C1 segment of cervical spinal cord (tissue), 14 donors: ENCODE measurements at places on chromosomes 11 and 22.

GRCh38 chr11:11565636-11566035, 56.2 kb downstream of the GALNT18 start:
- DNase-seq = no peak

DNA sequence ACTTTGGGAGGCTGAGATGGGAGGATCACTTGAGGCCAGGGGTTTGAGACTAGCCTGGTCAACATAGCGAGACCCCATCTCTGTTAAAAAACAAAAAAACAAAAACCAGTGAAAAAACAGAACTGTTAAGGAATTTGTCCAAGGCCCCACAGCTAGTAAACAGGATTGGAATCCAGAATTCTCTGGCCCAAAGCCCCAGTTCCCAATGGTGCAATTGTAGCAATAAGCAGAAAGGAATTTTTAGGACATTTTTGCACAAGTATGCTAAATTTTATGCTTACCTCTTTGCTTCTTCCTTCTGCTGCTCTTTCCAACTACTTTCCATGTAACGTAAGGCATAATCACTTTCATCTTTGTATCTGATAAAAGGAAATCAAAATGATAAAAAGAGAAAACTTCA, 11.6 kb downstream of the MISFA start:
- DNase-seq = no peak

GRCh38 chr11:120271672-120272071, 31.7 kb downstream of the POU2F3 start:
- no peak for DNase-seq

GRCh38 chr11:3230636-3231549, 1.3 kb downstream of the MRGPRE start:
- no peak for DNase-seq

GRCh38 chr11:45213717-45214116, 67.3 kb downstream of the PRDM11 start:
- DNase-seq = no peak

DNA sequence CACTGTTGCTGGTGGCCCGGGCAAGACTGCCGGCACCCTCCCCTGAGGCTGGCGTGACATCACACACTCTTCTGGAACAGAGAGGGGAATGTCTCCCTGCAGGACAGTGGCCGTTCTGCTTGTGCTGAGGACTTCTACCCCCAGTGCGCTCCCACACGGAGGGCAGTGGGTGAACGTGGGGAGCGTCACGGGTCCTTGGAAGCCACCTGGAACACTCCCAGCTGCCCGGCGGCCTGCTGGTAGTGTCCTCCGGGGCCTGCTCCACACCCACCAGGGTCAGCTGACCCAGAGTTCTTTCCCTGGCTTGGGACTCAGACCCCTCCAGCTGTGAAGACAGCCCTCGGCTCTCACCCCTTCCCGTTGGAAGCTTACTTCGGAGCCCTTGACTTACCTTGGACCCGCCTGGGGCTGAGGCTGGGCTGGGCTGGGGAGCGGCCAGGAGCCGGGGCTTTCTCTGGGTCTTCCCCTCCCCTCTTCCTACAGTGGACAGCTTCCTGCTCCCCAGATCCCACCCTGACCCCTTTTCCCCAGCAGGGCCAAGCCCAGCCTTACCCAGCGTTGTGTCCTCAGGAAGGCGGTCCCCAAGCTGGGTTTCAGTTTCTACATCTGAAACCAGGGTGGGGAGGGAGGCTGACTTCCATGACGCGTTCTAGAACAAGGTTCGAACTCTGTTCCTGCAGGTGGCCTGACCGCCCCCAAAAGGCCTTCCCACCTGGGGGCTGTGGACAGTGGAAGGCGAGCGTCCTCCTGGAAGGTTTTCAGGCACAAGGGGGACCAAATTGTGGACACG, 14.8 kb upstream of the GAL start:
- no peak for DNase-seq

DNA sequence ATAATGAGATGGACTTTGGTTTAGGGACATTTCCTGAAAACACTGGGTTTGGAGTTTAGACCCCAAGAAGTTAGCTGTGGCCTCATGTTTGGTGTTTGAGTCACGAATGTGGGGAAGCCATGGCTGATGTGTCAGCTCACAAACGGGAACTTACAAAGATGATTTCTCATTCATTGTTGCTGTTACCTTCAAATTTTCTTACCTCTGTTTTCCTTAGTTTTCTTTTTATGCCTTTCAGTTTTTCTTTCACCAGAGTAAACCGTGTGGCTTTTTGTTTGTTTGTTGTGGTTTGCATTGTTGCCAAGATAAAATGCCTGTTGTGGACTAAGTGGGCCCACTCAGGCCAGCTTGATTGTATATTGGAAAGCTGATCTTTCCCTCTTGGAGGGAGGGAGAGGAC, 89.1 kb downstream of the SWAP70 start:
- DNase-seq = no peak

DNA sequence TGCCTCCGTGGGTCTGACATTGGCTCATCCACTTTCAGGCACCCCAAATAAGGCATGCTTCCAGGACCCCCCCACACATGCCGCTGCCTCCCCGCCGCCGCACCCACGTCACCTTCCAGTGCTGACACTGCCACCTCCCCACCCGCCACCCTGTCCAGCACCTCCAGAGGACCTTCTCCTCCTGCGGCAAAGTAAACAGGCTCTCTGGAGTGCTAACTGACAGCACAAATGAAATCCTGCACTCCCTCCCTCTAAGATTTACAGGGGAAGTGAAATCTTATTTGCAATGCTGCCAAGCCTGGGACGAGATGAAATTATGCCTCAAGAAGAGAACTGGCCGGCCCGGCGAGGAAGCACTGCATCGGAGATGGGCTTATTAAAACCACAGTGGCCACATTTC, 35.3 kb downstream of the MACROD1 start:
- no peak for DNase-seq

DNA sequence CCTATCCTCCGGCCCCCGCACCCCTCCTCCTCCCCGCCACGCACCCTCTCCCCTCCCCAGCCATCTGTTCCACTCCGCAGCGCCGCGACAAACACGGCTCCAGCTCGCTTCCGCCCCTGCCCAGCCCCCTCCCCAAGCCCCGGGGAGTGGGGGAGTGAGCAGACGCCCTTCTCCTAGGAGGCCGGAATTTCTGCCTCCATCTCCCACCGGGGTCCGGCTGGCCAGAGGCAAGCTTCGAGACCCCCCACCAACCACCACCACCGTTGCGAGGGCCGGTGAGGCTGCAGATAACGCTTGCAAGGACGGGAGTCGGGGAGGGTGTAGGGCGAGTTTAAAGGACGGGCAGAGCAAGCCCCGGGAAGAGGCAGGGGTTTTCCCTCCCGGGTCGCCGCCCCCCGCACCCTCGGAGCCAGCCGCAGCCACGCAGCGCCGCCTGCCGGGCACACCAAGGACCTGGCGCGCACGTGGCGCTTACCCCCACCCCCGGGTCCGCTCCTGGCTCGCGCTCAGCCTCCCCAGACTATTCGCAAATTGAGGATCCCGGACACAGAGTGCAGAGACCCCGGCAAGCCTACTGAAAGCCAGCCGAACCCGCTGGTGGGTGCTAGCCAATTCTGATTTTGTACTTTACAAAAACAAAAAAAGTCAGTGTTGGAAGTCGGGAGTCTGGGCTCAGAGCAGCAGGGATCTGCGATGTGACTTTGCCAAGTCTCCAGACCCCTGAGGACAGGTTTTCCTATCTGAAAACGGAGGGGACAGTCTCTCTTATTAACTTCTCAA, 22.6 kb downstream of the RTN4RL2 start:
- DNase-seq = peak; percentile 16

DNA sequence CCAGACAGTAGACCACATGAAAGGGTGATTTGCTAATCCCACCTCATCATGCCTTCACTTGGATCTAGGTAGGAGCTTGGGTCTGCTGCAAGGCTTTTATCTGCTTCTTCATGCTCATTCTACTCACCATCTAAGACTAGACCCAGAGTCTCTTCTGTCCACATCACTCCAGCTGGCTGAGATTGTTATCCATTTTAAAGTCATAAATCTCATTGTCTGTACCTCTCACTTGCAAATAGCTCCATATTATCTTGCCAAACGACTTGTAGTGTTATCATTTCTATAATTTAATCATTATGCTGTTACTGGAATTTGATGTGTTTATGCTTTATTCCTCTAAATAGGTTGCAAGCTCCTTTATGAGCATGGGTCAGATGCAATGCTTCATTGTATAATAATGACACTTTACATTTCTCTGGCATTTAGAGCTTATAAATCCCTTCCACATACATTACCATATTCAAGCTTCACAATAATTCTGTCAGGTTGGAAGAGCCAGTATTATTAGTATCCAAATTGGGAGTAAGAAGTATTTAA, 254.2 kb upstream of the SORL1-AS1 start:
- DNase-seq = no peak
